ENCODE measurements at places on chromosomes 16 and 17. TPM values are rescaled to one million over a fixed set of nuclear protein-coding genes. Genes with fewer than 3 reads are reported as not detected.

GRCh38 chr17:69320908-69321238 lies 6.1 kb downstream of the ABCA5 start:
- peak overlapping the region; percentile 33 for H3K4me3 ChIP-seq
- H3K27ac ChIP-seq: no peak overlapping the region
- H3K36me3 ChIP-seq: no peaks in the 10 kb centered on the region
- peaks cover 2% of the 10 kb centered on the region for H3K4me1 ChIP-seq

GRCh38 chr16:10296956-10297340 lies 88.9 kb upstream of the ATF7IP2 start:
- no peak overlapping the region for H3K27ac ChIP-seq
- H3K27me3 ChIP-seq: no peaks in the 10 kb centered on the region
- no peak for DNase-seq
- no peaks in the 10 kb centered on the region for H3K4me1 ChIP-seq
- H3K36me3 ChIP-seq: peaks cover 30% of the 10 kb centered on the region

- DNase-seq: no peak
- no peak overlapping the region for H3K4me3 ChIP-seq
- H3K27me3 ChIP-seq: no peaks in the 10 kb centered on the region
- H3K36me3 ChIP-seq: no peaks in the 10 kb centered on the region
Observed at GRCh38 chr16:81913222-81913621, 98.0 kb downstream of the SDR42E1 start.

DNA sequence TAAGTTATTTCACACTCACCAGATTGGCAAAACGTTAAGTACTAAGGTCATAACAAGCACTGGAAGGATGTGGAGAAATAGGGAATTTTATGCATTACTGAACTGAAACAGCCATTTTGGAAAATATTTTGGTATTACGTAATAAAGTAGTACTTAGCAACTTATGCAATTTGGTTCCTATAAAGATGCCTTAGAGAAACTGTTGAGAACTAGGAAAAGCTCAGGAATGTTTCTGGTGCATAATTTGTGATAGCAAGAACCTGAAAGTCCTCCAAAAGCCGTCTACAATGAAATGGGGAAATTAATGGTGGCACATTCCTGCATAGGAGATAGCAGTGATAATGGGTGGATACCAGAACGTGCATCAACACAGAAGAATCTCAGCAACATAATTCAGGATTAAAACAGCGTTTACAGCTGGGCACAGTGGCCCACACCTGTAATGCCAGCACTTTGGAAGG lies 472.5 kb downstream of the WWOX start:
- H3K4me3 ChIP-seq: no peak overlapping the region
- no peaks in the 10 kb centered on the region for H3K36me3 ChIP-seq
- H3K27me3 ChIP-seq: no peaks in the 10 kb centered on the region
- no peaks in the 10 kb centered on the region for H3K4me1 ChIP-seq
- no peak overlapping the region for H3K27ac ChIP-seq

- no peak overlapping the region for H3K4me3 ChIP-seq
- H3K27me3 ChIP-seq: no peaks in the 10 kb centered on the region
- no peak overlapping the region for H3K27ac ChIP-seq
Observed at GRCh38 chr17:62955841-62956352, 10.1 kb upstream of the TANC2 start.

DNA sequence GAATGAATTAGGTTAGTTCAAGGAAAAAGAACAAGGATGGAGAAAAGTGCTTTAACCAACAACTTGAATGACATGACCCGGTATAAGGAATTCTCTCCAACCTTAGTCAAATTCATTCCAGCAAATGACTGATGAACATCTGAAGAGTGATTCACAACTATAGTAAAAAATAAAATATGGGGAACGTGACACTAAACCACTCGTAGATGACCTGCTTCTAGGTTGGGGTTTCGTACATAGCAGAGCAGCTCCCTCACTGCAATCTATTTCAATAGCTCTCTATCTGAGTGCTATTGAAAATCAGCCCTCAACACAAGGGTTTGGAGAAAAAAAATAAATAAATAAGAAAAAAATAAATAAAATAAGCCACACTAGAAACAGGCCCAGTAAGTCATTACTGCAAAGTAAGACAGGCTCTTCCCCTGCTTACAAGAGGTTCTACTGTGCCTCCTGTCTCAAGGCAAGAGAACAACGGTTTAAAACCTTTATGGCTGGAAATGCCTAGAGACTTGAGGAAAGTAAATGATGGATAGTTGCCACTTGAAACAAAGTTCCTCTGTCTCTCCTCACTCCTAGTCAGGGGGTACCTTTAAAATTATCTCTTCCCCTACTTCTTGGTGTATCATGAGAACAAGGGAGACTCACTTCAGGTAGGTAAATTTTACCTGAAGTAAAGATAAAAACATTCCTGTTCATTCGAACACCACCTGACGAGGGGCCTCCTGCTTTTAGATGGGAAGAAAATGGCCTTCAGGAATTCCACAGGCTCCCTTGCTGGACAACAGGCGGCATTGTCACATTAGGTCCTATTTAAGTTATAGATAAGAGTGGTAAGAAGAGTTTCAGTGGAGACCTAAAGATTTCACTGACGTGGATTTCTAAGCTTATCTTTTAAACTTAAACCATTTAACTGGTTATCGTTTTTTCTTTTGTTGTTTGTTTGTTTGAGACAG lies 20.5 kb downstream of the COG7 start:
- no peaks in the 10 kb centered on the region for H3K4me1 ChIP-seq
- H3K36me3 ChIP-seq: peaks cover 39% of the 10 kb centered on the region
- no peak for DNase-seq
- no peak overlapping the region for H3K4me3 ChIP-seq

DNA sequence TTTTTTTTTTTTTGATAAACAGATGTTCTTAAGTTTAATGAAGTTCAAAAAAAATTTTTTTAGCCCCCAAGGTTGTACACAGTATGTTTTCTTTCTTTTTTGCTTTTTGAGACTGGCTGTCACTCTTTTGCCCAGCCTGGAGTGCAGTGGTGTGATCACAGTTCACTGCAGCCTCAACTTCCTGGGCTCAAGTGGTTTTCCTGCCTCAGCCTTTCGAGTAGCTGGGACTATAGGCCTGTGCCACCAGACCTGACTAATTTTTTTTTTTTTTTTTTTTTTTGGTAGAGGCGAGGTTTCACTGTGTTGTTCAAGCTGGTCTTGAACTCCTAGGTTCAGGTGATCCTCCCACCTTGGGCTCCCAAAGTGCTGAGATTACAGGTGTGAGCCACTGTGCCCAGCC lies 12.8 kb downstream of the ITGAE start:
- no peaks in the 10 kb centered on the region for H3K4me1 ChIP-seq
- H3K27ac ChIP-seq: no peak overlapping the region
- no peak for DNase-seq
- no peaks in the 10 kb centered on the region for H3K27me3 ChIP-seq
- H3K36me3 ChIP-seq: no peaks in the 10 kb centered on the region
- H3K4me3 ChIP-seq: no peak overlapping the region

- no peak overlapping the region for H3K27ac ChIP-seq
- no peak overlapping the region for H3K4me3 ChIP-seq
- H3K27me3 ChIP-seq: no peaks in the 10 kb centered on the region
- no peaks in the 10 kb centered on the region for H3K4me1 ChIP-seq
- H3K36me3 ChIP-seq: no peaks in the 10 kb centered on the region
Observed at GRCh38 chr17:41329279-41329948, 13.9 kb upstream of the KRTAP17-1 start.

DNA sequence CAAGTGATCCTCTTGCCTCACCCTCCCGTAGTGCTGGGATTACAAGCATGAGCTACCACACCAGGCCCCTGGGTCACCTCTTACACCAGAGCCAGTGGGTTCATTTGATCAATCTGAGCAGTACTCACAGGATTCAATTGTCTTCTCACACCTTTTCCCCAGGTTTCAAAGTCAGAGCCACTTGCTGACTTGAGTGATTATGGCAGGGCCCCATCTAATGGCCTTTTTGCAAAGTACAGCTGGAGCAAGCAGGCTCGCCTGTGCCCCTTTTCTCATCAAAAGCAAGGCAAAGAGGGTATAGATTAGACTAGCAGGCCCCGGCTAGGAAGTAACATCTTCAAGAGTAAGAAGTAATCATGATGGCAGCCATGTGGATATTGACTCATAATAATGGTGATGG lies 114.8 kb upstream of the NOL11 start:
- no peak overlapping the region for H3K27ac ChIP-seq
- no peaks in the 10 kb centered on the region for H3K4me1 ChIP-seq
- peaks cover 12% of the 10 kb centered on the region for H3K36me3 ChIP-seq
- no peaks in the 10 kb centered on the region for H3K27me3 ChIP-seq
- peak; percentile 84 for DNase-seq
- H3K4me3 ChIP-seq: no peak overlapping the region

GRCh38 chr16:27272076-27272475 lies 3.5 kb upstream of the NSMCE1 start:
- H3K36me3 ChIP-seq: 0 out of 2 replicates have a peak, but pooled peaks cover 3% of the 10 kb centered on the region
- H3K4me3 ChIP-seq: no peak overlapping the region
- no peak overlapping the region for H3K27ac ChIP-seq
- no peaks in the 10 kb centered on the region for H3K4me1 ChIP-seq
- no peak for DNase-seq
- no peaks in the 10 kb centered on the region for H3K27me3 ChIP-seq

- H3K27ac ChIP-seq: no peak overlapping the region
- H3K36me3 ChIP-seq: peaks cover 8% of the 10 kb centered on the region
Observed at GRCh38 chr17:7560172-7561027, 1.3 kb upstream of the SENP3 start.

DNA sequence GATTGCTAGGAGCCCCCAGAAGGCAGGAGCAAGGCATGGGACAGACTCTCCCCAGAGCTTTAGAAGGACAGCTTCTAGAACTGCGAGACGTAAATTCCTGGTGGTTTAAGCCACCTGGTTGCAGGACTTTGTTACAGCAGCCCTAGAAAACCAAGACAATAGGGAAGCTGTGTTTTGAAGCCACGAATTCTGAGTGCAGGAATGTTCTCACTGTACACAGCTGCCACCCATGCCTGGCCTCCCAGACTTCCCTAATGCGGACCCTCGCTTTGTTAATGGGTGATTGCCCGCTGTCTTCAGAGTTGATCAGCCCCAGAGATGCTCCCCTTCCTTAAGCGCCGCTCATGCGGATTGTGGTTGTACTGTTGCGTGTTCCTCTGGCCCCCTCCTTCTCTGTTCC lies 177.1 kb downstream of the MSI2 start:
- no peak overlapping the region for H3K27ac ChIP-seq
- H3K36me3 ChIP-seq: no peaks in the 10 kb centered on the region
- H3K27me3 ChIP-seq: no peaks in the 10 kb centered on the region
- no peak for DNase-seq
- peaks cover 8% of the 10 kb centered on the region for H3K4me1 ChIP-seq

GRCh38 chr17:8997994-8998628 lies 23.2 kb upstream of the NTN1 start:
- peak; percentile 87 for DNase-seq
- no peaks in the 10 kb centered on the region for H3K36me3 ChIP-seq
- no peak overlapping the region for H3K27ac ChIP-seq
- H3K4me3 ChIP-seq: no peak overlapping the region

DNA sequence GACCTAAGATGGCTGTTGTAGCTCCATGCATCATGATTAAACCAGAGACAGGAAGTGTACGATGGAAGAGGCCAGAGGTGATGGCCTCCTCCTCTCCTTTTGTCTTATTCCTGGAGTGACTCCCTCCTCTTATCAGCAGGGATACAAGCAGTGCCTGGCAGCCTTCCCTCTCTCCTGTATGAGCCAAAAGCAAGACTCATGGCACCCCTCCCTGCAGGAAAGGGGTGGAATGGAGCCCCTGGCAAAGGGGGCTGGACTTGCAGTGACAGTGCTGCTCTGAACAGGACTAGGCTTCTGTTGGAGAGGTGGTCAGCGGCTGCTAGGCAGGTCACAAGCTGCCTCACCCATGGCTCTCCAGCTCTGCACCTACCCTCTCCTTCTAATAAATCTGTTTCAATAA lies 8.4 kb downstream of the TXNL4B start:
- no peak overlapping the region for H3K27ac ChIP-seq
- DNase-seq: no peak
- H3K4me1 ChIP-seq: no peaks in the 10 kb centered on the region

DNA sequence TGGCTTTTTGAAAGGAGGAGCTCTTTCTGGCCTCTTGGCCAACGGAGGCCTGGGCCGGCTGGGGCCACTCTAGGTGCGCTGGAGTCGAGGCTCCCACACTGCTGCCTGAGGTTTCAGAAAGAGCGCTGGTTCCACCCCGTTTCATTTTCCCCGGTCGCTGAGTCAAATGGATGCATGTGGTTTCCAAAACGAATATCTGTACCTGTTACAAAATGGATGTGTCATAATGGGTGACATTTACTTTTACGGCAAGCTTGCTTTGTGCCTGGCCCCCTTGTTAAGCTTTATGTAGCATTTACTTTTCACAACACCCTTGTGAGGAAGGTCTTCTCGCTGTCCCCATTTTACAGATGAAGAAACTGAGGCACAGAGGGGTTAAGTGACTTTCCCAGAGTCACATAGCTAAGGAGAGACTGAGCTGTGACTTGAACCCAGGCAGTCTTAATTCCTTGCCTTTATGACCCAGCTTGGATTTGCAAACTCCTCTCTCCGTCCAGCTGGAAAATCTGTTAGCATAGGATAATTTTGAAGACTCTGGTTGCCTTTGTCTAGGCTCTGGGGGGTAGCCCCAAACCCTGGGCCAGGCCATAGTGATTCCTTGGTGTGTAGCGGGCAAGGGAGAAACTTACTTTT lies 10.6 kb downstream of the KSR1 start:
- H3K27me3 ChIP-seq: no peaks in the 10 kb centered on the region
- H3K36me3 ChIP-seq: no peaks in the 10 kb centered on the region
- peaks cover 9% of the 10 kb centered on the region for H3K4me1 ChIP-seq
- DNase-seq: no peak

DNA sequence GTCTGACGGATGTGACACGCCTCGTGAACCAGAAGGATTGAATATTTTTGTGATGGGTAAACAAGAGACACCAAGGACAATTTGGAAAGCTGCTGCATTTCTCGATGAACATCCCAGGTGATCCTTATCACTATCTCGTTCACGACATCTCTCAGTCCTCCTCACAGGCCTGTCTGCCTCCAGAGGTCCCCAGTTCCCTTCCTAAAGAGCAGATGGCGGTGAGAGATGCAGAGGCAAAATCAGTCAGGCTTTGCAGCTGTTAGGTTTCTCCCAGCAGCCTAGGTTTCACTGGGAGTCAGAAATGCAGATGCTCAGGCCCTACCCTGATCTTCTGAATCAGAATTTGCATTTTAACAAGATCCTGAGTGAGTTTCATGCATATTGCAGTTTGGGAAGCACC lies 23.6 kb downstream of the SCPEP1 start:
- no peak for DNase-seq
- H3K4me3 ChIP-seq: no peak overlapping the region
- peaks cover 15% of the 10 kb centered on the region for H3K36me3 ChIP-seq
- no peak overlapping the region for H3K27ac ChIP-seq

Gene SPEM3
- total RNA-seq: not detected

Gene EFTUD2
- 150 TPM for total RNA-seq

Gene SPHK1
- total RNA-seq: 1.8 TPM

Gene PRPSAP2
- 58.0 TPM for total RNA-seq

Gene RCVRN
- total RNA-seq: not detected

Gene LYRM1
- 10.6 TPM for total RNA-seq

Gene MRPS23
- 62.0 TPM for total RNA-seq

Gene SDR42E1
- total RNA-seq: not detected

Gene RABEP1
- total RNA-seq: 46.9 TPM

Gene KRT33B
- total RNA-seq: not detected

Gene MYH13
- total RNA-seq: not detected

Gene TLCD1
- 50.7 TPM for total RNA-seq

Gene MFAP4
- total RNA-seq: 1.5 TPM

Gene SCGB1C2
- not detected for total RNA-seq

Measured in H9 (cell line).